ENCODE measurements at places on chromosomes 12 and 14.

GRCh38 chr12:29071099-29071498 is 78.0 kb upstream of the FAR2 start:
- DNase-seq: no peak

DNA sequence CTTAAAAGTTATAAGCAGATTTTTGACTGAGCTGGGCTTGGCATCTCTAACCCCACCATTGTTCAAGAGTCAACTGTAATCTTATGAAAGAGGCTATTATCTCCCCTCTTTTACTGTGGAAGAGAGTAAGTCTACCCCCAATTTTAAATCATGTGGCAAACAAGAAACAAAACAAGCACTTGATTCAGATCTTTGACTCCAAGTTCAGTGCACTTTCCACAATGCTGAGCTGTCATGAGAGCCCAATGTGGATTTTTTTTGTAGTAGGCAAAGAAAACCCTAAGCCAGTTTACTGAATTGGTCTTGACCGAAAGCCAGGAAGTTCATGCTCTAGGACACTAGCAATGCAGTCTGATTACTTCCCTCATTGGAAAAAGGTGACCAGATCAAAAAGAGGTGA is 306.2 kb downstream of the GALC start:
- DNase-seq: no peak

DNA sequence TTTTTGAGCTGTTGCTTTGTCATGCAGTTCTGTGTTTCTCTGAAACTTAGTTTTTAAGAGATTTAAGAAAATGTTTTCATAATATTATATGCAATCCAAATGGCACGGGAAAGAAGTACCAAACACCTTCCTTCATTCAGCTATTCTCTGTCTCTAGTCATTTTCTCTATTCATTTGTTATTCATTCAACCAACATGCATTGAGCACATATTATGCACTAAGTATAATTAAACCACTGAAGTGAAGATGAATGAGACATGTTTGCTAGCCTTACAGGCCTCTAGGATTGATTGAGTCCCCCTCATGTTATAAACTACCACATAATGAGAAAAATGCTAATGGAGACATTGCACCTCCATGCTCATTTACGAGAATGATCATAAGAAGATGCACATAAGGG is 45.7 kb upstream of the CCDC91 start:
- DNase-seq: no peak

GRCh38 chr14:38727731-38728130 is 375.3 kb downstream of the SEC23A start:
- no peak for DNase-seq

- DNase-seq: no peak
Observed at GRCh38 chr12:6311822-6312528, 1.5 kb downstream of the PLEKHG6 start.

DNA sequence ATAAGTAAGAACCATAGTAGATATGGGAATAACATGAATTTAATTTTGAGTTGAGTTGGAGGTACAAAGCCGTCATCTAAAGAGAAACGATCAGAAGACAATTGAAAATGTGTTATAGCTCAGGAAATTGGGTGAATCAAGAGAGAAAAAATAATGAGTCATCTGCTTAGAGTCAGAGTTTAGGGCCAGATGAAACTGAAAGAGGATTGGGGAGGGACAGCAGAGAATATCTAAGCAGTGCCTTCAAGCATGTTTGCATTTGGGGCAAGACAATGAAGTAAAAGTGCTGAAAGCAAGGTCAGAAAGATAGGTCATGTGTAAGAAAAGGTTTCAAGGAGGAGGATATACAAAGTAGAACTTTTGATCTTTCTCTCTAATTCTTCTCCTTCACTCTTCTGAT is 49.4 kb downstream of the SLC15A5 start:
- DNase-seq: no peak

GRCh38 chr12:94042321-94042720 is 106.1 kb upstream of the PLXNC1 start:
- no peak for DNase-seq

- no peak for DNase-seq
Observed at GRCh38 chr12:117362391-117362790, 965 bp upstream of the NOS1 start.

DNA sequence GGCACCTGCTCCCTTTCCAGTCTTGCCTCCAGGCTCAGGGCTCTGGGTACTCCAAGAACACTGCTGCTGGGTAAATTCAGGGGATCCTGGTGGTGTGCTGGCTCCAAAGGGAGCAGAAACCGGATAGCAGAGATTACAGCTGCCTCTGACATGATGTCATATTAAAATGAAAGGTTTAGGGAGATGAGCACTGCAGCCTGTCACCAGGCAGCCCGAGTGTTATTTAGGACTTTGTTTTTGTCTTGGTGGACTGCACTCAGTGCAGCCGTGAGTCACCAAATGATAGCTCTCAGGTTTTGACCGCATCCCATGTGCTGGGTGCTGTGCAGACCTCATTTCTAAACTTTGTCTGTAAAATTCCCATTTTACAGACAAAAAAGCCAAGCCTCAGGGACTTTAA is 266.0 kb upstream of the CRY1 start:
- DNase-seq: no peak

- DNase-seq: no peak
Observed at GRCh38 chr12:113056631-113057488, at the start of gene DTX1. DTX1 (plus strand) TSS chr12:113056730; CDS start chr12:113058193, 1,463 bp downstream.

GRCh38 chr12:48442179-48442847 is 30.0 kb upstream of the ANP32D start:
- no peak for DNase-seq

- no peak for DNase-seq
Observed at GRCh38 chr12:89783359-89784060, 74.9 kb upstream of the ATP2B1 start.

- peak; percentile 44 for DNase-seq
Observed at GRCh38 chr12:109899783-109900751, at the start of gene TCHP. TCHP (plus strand) TSS chr12:109900274; CDS start chr12:109903027, 2,753 bp downstream.

DNA sequence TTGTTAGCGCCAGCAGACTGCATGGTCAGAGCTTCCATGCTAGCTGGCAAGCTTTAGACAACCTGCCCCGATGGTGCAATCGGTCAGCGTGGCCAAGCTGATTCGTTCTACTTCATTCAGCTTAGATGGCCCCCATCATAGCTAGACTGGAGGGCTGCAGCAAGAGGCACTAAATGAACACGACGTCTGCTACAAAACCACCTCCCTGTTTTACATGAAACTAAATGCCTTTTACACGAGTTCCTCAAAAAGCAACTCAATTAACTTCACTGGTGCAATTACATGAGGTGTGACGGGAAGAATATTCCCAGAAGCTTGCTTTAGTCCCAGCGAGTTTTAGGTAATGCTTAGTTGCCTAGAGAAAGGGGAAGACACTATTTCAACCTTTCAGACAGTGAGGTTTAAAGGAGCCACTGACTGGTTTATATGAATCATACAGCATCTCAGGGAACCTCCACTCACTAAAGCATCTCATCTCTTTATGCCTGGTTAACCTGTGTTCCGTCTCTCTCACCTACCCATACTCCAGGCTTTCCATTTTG is 8.4 kb downstream of the NIN start:
- no peak for DNase-seq

- no peak for DNase-seq
Observed at GRCh38 chr14:70148351-70148750, 40.4 kb downstream of the SLC8A3 start.

- DNase-seq: no peak
Observed at GRCh38 chr12:25121916-25122315, 73.0 kb downstream of the DNAI7 start.

GRCh38 chr12:105864901-105865300 is 273.9 kb downstream of the NUAK1 start:
- DNase-seq: no peak

DNA sequence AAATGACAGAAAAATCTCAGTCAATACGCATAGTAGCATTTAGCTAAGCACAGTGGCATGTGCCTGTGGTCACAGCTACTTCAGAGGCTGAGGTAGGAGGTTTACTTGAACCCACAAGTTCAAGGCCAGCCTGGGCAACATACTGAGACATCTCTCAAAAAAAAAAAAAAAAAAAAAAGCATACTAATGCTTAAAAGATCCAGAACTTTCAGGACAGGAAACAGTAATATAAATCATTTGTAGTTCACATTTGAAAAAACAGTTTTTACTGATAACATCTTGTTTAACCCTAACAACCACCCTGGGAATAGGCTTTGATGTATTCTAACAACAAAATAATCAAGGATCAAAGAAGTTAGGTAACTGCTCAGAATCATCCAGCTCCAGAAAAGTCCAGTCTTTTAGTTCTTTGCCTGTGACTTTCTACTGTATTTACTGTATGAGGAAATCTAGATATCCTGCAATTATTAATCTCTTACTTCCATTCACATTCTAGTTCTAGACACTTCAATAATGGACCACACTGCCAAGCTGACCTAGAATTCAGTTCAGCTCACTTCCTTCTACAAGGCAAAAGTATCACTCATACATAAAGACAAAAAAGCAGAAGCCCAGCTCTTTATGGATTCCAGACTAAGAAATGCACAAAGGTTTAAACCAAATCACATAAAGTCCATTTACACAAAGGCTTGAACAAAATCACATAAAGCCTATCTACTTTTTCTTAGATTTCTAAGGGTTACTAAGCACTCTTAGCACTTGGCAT is 28.5 kb downstream of the PAWR start:
- DNase-seq: no peak

GRCh38 chr14:54756656-54757392 is 145.8 kb downstream of the GCH1 start:
- no peak for DNase-seq

- no peak for DNase-seq
Observed at GRCh38 chr12:3700861-3701260, 52.0 kb downstream of the CRACR2A start.

DNA sequence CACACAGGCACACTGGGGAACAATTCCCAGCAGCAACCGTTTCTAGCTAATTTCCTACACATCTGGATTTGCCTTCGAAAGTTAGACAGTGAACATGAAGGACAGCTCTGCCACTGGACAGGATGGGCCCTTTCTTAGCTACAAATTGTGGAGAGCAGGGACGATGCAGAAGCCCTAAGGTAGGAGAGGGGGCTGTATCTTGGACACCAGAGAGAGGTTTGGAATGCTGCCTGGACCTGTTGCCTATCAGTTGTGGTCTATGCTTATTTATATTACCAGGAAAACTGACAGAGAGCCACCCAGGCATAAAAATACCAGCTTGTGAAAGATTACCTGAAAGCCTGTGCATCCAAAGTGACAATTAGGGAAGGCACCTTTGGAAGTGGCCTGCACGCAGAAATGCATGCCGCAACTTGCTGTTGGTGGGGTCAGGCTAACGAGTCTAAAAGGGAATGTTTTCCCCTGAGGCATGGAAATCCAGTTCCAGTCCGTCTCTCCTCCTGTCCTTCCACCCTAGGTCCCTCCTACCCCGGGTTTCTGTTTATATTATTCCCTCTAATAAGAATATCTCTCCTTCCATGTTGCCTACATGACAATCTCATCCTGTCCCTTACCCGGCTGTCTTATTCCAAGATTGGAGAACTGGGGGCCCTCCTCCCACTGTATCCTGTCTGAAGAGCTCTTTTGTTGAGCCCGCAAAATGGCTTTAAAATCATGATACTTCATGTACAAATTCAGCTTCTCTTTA is 60.2 kb downstream of the MDM2 start:
- DNase-seq: no peak

DNA sequence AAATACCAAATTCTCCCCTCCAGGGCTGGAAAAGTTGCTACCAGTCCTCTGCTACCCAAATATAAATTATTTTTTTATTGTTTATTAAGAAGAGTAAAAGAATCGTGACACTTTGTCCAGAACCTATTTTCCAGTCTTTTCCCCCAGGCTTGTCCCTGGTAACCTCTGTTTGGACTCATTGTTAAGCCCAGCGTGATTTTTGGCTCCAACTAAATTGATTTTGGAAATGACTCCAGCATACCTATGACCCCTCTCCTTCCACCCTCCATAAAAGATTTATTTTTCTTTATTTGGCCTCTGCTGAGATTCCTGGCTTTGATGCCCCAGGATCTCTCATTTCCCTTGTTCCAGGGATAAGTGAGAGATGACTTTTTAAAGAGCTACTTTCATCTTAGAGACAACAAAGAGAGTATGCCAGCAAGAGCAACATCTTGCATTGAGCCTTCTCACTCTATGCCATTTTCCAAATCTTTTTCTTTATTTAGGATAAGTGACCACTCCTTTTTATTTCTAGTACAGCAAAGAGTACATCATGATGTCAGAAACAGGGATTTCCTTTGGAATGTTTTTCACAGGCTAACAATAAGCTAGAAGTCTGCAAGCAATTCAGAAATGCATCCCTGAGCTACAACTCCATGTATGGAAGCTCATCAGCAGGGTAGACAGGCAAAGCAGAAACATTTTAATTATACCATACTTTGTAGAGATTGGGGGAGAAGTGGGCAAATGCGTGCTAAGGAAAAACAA is 75.8 kb downstream of the DAD1 start:
- no peak for DNase-seq

DNA sequence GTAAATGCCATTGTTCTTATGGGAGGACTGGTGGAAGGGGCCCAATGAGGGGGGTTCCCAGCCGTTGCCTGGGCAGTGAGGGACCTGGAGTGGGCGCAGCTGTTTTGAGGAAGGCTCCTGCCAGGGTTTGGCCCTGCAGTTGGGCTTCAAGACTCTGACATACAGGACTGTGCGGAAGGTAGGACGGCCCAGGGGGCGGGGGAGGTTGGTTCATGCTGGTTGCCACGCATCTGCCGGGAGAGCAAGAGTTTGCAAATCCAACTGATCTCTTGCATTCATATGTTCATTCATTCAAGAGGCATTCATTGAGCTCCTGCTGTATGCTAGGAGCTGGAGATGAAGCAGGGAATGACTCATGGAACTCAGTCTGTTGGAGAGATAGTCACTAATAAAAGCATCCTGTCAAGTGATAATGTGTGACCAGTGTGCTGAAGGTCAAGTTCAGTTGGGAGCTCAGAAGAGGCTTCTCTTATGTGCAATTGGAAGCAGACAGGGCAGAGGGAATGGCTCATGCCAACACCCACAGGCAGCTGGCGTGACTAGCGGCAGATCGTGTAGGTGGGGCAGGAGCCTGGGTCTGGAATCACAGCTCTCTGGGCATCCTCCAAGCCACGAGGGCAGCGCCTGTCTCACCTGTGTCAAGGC is 7.8 kb downstream of the SH2B3 start:
- no peak for DNase-seq

GRCh38 chr14:92414690-92415445 is 91.9 kb downstream of the SLC24A4 start:
- DNase-seq: no peak
